ENCODE measurements at places on chromosomes 13 and 19. TPM values are rescaled to one million over a fixed set of nuclear protein-coding genes. Genes with fewer than 3 reads are reported as not detected.

MYO16 gene
- not detected for total RNA-seq

SLC10A2 gene
- not detected for total RNA-seq

KLK12 gene
- not detected for total RNA-seq

IGFL3 gene
- total RNA-seq = not detected

SHISA2 gene
- 0.44 TPM for total RNA-seq

LMTK3 gene
- not detected for total RNA-seq

DNA sequence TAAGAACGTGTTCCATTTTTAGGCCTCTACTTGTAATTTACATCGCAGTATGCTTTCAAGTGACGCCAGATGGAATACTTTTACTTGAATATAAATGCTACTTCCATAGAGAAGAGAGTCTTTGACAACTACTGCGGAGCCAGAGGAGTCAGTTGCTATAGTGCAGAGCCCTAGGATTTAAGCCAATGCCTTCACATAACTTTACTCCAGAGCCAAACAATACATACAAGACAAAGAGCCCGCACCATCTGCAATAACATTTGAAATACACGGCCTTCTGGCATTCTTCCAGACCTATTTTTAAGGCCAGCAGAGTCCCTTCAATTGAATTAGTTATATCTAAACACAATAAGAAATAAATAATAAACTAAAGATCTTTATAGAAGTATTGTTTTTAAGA, 59.4 kb downstream of the XPO4 start:
- DNase-seq = no peak

- DNase-seq = no peak
These were observed 13.6 kb downstream of the C19orf25 start for GRCh38 chr19:1465191-1466016.

GRCh38 chr13:112908342-112908741, 60.7 kb upstream of the MCF2L start:
- no peak for DNase-seq

DNA sequence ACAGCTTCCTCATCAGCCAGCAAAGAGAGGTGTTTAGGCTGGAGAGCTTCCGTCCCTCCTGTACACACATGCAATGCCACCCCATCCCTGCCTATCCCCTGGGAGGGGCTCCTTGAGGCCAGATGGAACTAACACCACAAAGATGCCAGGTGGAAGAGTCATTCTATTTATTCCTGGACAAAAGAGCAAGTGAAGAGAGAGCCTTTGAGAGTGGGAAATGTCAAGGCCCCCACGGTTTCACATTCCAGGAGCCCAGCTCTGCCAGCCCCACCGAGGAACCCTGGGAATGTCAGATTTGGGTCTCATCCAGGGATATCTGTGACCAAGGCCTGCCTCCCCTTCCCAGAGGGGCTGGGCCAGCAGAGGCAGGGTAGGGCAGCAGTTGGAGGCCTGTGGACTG, 30.8 kb upstream of the IGFL1 start:
- DNase-seq = peak; percentile 69

GRCh38 chr13:35888981-35889380, 242.2 kb downstream of the DCLK1 start:
- no peak for DNase-seq

- DNase-seq = no peak
These were observed 5.3 kb downstream of the SIX5 start for GRCh38 chr19:45763691-45764294.

DNA sequence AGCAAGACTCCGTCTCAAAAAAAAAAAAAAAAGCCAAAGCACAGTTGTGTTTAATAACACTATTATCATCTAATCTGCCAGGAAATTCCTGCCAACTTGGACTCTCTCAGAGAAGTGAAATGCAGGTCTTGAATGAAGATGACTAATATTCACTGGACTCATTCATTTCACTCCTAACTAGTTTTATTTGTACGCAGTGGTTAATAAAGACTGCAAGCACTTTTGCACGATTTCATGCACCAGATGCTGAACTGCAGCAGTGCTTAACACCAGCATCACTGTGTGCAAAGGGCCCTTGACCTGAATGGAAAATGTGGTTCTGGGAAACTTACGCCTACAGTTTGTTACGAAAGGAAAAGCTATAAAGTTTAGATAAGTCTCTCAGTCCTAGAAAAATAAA, 63.3 kb downstream of the DHRS12 start:
- DNase-seq = peak; percentile 39

GRCh38 chr13:85197431-85197830, 601.8 kb downstream of the SLITRK6 start:
- no peak for DNase-seq
